ENCODE measurements at places on chromosomes 3 and 15. TPM values are rescaled to one million over a fixed set of nuclear protein-coding genes. Genes with fewer than 3 reads are reported as not detected.

DNA sequence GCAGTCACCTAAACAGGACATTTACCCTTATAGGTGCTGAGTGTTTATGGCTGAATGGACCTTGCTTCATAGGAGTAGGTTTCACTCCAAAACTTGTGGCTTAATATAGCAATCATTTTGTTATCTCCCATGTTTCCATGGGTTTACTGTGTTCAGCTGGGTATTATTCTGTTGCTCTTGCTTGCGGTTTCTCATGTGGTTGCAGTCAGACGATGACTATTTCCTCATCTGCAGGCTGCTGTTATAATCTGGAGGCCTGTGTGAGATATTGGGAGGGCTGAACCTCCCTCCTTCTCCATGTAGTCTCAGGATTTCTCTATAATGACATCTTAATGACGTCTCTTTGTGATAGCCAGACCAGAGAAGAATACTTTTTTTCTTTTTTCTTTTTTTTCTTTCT is 98.1 kb downstream of the ZPLD1 start:
- no peak for DNase-seq

DNA sequence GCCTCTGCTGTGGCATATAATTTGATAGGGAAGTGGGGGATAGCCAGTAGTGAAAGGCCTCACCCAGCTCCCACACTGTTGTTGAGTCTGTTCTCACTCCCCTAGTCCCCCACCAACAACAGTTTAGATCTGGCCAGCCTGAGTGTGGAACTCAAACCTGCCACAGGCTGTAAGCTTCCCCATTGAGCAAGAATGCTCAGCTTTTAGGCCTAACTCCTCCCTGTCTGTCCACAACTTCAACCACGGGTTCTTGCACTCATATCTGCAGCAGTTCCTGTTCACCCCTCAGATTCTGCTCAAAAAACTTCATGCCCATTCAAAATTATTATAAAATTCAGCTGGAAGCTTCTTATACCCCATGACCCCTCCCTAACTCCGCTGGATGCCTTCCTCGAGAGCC is 975.1 kb downstream of the NSUN3 start:
- no peak for DNase-seq

- DNase-seq, result no peak
Measured at GRCh38 chr3:78986416-78987101, 781.2 kb downstream of the ROBO1 start.

ATP13A4 gene
- 0.10 TPM for polyA plus RNA-seq

GPR27 gene
- polyA plus RNA-seq, result 0.02 TPM

VIPR1 gene
- polyA plus RNA-seq, result not detected
